NB4 (cell line): ENCODE measurements at places on chromosomes 16 and 17.

DNA sequence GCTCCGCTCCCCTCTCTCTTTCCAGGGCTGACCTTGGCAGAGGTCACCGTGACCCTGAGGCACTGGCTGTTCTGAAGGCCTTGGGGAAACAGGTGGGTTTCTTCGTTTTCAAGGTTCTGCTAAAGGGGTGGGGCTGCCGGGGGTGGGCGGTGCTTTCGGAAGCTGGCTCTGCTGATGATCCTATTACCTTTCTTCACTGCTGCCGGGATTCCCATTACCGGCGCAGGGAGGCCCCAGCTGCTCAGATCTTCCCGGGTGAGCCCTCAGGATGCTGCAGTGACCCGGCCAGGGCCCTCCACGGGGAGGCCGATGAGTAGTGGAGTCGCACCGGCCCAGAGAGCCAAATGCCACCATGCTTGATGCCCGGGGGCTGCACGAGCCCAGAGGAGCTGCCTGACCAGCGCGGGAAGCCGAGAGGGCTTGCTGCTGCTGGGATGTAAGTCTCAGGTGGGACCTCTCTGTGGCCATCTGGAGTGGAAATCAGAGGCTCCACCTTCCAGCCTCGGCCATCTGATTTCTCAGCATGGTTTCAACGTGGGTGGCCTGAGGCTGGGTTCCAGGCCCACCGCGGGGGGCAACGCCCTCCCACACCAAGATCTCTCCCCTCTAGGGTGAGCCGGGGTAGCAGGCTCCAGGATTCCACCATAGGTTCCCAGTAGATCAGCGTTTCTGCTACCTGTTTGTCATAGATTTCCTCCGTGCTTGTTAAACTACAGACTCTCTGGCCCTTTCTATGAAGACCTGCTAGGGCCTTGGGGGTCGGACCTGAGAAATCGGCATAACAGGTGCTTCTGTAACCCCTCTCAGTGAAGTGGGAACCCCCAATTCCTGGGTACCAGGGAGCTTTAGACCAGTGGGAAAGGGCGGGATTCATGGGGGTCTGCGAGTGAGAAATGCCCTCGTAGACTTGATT, 21.6 kb upstream of the ADCY7 start:
- DNase-seq = no peak

- DNase-seq = no peak
These were observed 26.8 kb downstream of the ITGAM start for GRCh38 chr16:31286421-31287032.

DNA sequence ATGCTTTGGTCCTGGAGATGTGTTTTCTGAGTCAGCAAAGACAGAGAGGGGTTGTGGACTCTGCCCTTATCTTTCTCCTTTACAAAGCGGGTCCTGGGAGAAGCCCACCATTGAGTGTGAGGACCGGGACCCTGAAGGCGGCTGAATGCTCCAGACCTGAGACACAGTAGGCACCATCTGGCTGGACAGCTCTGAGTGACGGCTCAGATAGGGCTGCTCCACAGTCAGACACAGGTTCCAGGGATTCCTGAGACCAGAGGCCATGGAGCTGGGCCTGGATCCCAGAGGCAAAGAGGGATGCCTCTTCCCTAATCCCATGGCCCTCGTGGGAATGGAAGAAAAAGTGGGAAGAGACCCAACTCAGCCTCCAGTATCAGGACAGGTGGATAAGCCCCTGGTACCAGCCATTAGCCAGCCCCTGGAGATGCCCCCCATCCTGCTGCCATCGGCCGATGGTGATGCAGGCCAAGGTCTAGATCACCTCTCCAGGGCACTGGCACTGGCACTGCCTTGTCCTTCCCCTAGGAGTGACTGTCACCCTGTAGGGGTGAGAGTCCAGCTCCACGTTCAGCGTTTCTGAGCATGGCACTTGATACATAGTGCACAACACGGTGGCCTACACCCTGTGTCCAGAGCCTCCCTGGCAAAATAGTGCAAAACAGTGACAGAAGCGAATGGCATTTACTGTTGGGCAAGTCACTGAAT, 4.7 kb downstream of the MMP15 start:
- no peak for DNase-seq

- peak; percentile 57 for DNase-seq
These were observed 227.6 kb upstream of the ASIC2 start for GRCh38 chr17:33520426-33521330.

DNA sequence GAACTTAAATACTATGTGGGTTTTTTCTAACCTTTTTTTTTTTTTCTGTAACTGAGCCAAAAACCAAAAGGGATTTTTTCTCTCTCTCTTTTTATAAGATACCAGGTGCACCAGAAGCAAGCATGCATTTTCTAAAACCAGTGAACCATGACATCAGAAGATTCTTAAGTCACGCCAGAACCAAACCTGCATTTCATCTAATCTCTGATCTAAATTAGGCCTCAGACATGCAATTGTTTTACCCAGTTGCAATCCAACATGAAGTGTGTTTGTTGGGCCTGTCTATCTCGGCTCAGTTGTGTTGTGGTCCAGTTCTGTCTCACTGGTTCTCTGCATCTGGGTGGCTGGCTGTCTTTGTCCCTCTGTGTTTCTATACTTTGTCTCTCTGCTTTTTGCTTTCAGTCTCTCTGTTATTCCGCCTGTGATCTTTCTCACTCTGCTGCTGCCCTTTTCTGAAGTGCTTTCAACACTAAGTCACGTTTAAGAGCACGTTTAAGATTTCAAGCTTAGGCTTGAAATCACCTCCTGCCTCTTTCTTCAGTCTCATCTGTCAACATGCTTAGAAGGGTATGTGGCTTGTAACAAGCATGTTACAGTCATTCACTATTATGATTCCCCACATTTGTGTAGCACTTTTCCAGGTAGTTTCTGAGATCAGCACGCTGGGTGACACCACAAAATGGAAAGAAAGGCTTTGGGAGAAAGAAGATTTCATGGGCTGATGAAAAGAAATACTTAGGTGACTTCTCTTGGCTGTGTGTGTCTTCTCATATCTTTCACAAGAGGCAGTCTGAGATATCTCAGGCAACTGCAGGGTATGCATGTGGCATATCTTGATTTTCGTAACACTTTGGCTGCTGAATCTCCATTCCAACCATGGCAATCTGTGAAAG, 488.9 kb downstream of the SHISA9 start:
- no peak for DNase-seq

DNA sequence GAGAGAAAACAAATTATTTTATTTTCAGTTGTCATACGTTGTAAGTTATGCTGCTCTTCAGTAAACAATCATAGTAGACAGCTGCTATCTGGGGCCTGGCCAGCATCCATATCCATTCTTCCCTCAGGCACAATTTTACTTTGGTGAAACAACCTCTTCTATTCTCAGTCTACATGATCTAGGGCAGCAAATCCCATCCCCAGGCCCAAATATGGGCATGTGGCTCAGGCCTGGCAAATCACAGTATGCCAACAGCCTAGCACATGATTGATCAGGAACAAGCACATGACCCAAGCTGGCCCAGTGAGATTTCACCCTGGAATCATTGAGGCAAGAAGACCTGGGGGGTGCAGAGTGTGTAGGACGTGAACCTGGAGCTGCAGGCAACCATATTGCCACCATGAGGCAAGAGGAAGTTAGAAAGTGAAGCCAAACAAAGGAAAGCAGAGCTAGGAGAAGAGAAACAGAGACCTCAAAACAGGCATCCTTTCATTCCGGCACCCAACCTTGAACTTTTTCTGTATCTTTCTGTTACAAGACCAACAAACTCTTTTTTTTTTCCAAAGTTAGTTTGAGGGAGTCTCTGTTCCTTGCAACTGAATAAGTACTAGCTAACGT, 10.3 kb upstream of the ABCC12 start:
- no peak for DNase-seq

GRCh38 chr17:64306850-64307463, 43.9 kb upstream of the TEX2 start:
- DNase-seq = peak; percentile 80

GRCh38 chr17:29653995-29654714, 31.4 kb upstream of the CORO6 start:
- DNase-seq = no peak

DNA sequence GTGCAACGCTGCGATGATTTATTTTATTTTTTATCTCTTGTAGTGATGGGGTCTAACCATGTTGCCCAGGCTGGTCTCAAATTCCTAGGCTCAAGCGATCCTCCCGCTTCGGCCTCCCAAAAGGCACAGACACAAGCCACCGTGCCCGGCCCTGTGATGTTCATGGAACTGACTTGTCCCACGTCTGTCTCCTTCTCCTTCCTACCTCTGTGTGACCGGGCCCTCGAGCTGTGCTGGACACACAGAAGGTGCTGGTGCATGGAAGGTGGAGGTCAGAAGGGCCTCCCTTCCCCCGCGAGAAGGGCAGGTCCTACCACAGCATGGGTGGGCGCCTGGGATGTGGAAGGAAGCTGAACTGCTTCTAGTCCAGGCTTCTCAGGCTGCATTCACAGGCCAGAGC, 88.0 kb downstream of the SEC14L1 start:
- no peak for DNase-seq
